Occipital lobe (tissue), 3 donors: ENCODE measurements at places on chromosomes 7 and 10. TPM values are rescaled to one million over a fixed set of nuclear protein-coding genes. Genes with fewer than 3 reads are reported as not detected.

LUC7L2 gene
- 51.3 TPM for total RNA-seq

DYNC1I1 gene
- total RNA-seq = 182 TPM

ATP6V0A4 gene
- 1.2 TPM for total RNA-seq

PRF1 gene
- total RNA-seq = not detected

GDF2 gene
- not detected for total RNA-seq

NRCAM gene
- 112 TPM for total RNA-seq

FOXI2 gene
- total RNA-seq = not detected

RBP4 gene
- total RNA-seq = 1.4 TPM

ASZ1 gene
- not detected for total RNA-seq

TRIL gene
- 10.9 TPM for total RNA-seq

MRLN gene
- total RNA-seq = not detected

ANKRD30A gene
- total RNA-seq = not detected
